ENCODE measurements at places on chromosomes 2 and 18. TPM values are rescaled to one million over a fixed set of nuclear protein-coding genes. Genes with fewer than 3 reads are reported as not detected.

GRCh38 chr18:62781262-62781661 is 65.9 kb downstream of the PHLPP1 start:
- no peak for DNase-seq

DNA sequence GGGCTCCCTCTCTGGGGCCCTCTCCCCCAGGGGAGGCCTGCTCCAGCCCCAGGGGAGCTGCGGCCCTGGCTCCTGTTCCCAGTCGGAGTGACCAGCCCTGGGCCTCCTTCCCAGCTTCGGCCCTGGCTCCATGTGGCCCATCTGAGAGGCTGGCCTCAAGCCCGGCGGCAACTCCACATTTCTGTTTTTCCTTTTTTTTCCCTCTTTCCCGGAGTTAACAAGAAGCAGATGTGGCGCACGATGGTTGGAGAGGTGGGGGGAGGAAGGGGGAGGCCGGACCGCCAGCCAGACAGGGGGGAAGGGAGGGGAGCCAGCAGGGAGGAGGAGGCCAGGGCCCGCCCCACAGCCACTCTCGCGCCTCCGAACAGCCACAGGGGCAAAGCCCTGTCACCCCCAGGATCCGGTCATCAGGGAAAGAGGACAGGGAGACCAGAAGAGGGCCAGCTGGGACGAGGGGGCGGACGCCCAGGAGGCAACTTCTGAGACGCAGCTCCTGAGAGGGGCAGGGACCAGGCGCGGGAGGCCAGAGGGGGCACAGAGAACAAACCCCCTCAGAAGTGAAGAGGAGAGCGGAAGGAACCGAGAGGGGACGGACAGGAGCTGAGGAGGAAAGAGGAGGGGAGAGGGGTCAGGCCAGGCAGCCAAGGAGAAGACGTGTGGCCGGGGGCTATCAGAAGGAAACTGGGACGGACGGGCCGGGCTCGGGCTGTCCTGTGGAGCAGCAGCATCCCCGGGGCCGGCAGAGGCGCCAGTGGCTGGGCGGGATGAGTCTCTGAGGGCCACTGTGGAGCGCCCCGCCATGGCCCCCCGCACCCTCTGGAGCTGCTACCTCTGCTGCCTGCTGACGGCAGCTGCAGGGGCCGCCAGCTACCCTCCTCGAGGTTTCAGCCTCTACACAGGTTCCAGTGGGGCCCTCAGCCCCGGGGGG is at the start of gene EMILIN1:
TSS of gene EMILIN1 (plus strand) at position 349 of the 928 bp plus-strand sequence. CDS start at position 800, 451 bp downstream.
- no peak for DNase-seq

The NBEAL1 gene
- total RNA-seq = 27.6 TPM

DNA sequence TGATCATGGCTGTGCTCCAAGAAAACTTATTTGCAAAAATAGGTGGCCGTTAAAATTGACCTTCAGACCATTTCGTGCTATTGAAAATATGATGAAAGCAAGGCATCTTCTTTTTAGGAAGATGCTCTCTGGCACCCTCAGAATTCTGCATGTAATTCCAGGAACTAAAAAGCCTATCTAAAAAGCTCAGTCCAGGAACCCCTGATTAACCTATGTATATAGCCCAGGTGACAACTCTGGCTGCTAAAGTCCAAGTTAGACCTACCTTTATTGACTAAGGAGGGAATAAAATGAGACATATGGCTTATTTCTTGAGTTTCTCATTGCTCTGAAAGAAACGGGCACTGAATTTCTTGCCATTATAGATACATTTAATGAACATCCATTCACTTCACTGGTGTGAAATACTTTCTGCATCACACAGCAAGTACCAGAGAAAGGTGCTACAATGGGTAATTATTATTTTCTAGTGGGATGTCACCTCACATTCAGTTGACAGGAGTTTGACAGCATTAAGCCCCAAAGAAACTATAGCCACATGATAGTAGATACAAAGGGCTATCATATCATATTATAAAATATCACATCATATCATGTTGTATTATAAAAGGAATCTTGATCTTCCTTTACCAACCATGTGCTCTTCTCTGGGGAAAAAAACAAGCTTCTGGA is 83.8 kb downstream of the EPHA4 start:
- DNase-seq = no peak

The KIF1A gene
- total RNA-seq = not detected

DNA sequence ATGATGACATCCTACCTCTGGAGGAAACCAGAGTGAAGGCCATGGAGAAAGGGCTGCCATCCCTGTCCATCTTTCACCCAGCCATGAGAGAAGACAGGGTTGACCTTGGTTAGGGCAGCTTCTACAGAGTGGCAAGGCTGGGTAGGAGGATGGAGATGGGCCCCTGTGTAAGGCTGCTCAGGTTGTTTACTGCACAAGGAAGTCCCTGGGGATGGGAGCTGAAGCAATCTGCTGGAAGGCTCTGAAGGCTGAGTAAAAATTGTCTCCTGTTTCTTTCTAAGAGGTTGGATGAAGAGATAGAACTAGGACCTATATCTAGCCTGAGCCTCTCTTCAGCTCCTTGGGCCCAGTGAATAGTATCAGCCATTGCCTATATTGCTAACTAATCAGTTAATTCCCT is 14.4 kb downstream of the ELMOD3 start:
- DNase-seq = no peak

DNA sequence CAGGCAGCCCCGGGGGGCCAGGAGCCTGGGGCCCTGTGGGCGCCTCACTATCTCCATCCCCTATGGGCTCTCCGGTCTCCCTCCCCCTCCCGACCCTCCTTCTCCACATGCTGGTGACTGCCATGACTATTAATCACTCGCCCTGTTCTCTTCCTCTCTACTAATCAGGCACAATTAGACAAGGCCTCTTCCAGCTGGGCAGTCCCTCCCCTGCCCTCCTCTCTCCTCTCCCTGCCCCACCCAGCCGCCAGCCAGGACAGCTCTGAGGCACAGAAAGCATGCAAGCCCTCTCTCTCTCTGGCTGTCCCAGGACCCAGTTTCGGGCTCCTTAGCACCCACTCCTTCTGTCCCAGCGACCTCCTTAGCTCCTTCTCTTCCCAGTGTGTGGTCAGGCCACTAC is 5.8 kb downstream of the ASIC4 start:
- DNase-seq = no peak

The GRHL1 gene
- 12.0 TPM for total RNA-seq

- DNase-seq = peak; percentile 36
Measured at GRCh38 chr2:72570413-72570812, 255.4 kb downstream of the EXOC6B start.

DNA sequence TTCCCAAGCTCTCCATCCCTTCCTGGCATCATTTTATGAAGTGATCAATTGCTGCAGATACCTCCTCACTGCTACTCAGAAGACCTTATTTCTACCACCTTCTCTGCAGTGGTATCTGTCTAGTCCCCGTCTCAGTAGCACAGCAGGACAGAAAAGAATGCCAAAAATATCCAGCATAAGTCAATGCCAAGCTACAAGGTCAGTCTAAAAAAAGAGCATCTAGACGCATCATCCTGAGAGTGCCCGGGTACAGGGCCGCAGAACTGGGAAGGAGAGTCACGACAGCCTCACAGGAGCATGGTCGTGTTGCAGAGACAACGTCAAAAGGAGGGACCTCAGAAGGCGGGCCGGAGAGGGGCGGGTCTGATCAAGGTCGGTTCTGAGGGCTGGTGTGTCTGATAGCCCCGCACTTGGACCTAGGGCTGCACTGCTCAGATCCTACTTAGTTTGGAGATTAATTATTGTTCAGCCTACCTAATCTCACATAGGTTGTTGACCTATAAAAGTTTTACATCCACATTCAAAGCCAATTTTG is 24.3 kb upstream of the SNTG2 start:
- DNase-seq = no peak

The TRIM43 gene
- total RNA-seq = not detected

DNA sequence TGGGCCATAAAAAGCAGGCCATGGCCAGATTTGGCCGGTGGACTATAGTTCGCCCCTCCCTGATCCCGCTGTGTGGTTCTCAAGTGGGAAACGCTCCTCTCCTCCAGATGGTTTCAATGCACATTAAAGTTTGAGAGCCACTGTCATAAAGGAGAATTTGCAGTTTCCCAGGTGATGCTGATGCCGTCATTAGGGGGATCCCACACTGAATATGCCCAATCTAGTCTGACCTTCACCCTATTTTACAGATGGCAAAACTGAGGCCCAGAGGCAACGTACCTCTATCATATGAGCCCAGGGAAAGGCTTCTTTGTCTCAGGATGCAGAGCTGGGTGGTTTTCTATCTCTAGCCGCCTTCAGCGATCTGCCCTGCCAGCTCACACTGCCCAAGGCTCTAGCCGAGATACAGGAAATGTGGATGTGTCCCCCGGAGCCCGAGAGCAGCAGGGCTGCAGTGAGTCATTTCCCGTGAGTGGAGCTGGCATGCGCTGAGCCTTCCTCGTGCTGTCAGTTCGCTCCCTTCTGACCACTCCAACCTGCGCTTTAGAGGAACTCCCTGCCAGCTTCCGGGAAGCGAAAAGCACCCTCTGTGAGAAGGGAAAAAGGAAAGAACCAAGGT is 116.2 kb downstream of the SMAD7 start:
- DNase-seq = no peak

The RND3 gene
- total RNA-seq = 0.73 TPM

The SH3BP4 gene
- 34.6 TPM for total RNA-seq

The GREB1L gene
- 0.63 TPM for total RNA-seq

- no peak for DNase-seq
Measured at GRCh38 chr2:1227274-1227900, 185.9 kb upstream of the TPO start.

DNA sequence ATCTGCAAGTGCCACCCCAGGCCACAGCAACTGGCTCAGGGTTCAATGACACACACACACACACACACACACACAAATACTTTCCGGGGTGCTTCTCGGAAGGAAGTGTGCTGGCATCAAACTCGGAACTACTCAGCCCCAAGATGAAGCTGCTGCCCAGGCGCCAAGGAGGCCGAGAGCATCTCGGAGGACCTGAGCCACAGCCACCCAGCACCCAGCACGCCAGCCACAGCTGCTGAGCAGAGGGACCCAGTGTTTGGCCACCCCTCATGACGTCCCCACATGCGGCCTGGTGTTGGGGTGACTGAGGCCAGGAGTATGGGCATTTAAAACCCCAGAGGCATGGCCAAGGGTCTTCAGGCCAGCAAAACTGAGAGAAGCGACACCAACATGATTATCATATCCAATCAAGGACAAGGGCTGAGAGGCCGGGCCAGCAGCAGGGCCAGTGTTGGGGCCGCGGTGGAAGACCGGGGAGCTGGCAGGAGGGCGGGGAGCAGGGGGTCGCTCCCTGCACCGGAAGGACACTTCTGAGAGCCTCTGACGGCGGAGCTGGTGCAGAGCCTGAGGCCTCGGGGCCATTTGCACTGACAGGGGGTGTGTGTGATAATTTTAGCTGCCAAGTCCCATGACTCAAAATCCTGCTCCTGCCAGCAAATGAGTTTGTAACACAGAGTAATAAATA is 61.8 kb downstream of the BIN1 start:
- DNase-seq = no peak

- no peak for DNase-seq
Measured at GRCh38 chr18:54718408-54718773, 109.9 kb upstream of the RAB27B start.

The ARHGAP25 gene
- not detected for total RNA-seq

GRCh38 chr2:74119339-74119738 is 28.4 kb downstream of the BOLA3 start:
- no peak for DNase-seq

GRCh38 chr18:35050028-35050546 is 8.9 kb downstream of the MAPRE2 start:
- no peak for DNase-seq

DNA sequence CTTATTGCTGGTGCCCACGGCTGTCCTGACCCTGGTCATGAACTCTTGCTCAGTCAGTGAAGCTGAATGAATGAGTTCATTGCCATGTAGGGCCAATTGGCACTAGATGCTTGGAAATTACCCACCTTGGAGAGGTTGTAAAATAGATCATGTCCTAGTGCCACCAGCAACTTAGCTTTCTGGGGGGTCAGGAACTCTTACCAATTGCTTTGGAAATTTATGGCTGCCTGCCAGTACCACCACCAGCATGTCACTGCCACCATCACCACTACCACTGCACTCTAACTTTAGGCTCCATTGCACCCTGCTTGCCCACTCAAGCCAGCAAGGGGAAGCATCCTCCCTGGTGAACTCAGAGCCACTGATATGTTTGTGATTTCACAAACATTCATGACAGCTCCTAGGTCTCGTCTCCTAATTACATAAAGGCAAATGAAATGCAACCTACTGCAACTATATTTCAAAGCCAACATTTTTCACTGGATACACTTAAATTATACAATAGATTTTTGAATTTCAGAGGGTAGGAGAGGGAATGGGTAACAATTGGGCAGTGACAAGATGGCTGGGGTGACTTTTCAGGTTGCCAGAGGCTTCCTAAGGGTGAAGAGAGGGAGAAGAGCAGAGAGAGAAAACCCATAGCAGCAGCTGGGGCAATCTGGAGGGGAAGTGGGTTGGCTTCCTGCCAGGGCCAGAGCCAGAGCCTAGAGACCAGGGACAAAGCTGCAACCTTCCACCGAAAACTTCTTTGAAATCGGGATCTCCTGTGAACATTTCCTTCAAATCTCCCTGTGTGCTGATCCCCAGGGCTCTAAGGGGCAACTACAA is 3.5 kb upstream of the EMILIN1 start:
- no peak for DNase-seq

The CERKL gene
- total RNA-seq = not detected

GRCh38 chr2:197285361-197285760 is 25.2 kb downstream of the ANKRD44 start:
- no peak for DNase-seq

DNA sequence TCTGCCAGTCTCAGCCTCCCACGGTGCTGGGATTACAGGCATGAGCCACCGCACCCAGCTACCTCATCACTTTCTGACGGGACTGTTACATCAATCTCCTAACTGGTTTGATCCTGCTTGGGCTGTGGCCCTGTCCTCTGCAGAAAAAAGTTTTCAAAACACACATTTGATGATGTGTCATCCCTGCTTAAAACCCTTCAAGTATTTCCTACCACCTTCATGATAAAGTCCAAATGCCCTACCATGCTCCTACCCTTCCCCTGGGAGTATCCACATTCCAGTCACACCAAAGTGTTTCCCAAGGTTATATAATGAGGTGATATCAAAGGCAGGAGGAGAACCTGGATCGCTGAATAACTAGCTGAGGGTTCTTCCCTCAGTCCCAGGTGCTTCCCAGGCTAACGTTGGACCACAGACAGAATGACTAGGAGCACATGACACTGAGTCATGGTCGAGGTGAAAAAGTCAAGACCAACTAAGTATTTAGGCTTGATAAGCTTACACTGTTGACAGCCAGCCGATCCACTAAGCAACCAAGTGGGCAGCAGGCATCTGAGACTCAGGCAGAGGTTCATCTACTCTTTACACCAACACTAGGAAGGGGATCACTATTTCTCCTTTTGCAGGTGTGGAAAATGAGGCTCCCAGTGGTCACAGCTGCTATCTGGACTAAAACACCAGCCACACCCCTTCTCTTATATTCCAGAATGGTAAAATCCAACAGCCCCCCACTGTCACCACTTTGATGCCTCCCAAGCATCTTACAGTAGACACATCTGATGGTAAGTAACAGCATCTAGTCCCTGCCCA is 31.8 kb downstream of the CYRIA start:
- DNase-seq = no peak

Measured in HepG2 (cell line).